SK-N-MC (cell line): ENCODE measurements at places on chromosomes 13 and 19.

DNA sequence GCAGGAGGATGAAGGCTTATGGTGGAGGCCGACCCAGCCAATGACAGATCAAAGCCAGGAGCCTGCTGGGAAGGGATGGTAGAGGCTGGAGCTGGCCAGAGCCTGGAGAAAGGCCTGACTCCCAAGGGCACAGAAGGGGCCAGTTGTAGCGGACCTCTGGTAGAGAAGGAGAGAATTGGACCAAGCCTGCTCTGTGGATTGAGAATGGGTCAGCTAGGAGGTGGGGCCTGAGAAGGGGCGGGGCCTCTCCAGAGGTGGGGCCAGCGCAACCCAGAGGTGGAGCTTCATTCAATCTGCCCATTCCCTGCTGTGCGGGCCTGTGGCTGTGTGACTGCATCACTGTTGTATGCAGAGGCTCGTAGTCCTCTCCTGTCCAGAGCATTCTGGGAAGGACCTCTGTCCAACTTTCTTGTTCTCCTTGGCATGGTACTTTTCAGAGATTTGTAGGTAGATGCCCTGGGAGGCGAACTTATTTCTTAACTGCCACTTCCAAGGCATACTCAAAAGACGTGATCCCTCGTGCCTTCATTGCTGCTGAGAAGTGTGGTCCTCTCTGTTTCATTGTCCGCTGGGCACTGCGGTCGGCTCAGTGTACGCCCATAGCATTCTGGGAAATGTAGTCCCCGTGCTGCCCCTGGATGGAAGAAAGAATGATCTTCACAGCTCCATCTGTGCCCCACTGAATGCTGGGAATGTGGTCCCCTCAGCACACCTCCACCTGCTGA is 6.7 kb downstream of the GRIN2D start:
- no peak for DNase-seq

GRCh38 chr13:78176880-78177279 is 258.2 kb upstream of the EDNRB start:
- no peak for DNase-seq

- DNase-seq = peak; percentile 2
Measured at GRCh38 chr13:65336916-65337315, 1893.2 kb downstream of the PCDH9 start.

DNA sequence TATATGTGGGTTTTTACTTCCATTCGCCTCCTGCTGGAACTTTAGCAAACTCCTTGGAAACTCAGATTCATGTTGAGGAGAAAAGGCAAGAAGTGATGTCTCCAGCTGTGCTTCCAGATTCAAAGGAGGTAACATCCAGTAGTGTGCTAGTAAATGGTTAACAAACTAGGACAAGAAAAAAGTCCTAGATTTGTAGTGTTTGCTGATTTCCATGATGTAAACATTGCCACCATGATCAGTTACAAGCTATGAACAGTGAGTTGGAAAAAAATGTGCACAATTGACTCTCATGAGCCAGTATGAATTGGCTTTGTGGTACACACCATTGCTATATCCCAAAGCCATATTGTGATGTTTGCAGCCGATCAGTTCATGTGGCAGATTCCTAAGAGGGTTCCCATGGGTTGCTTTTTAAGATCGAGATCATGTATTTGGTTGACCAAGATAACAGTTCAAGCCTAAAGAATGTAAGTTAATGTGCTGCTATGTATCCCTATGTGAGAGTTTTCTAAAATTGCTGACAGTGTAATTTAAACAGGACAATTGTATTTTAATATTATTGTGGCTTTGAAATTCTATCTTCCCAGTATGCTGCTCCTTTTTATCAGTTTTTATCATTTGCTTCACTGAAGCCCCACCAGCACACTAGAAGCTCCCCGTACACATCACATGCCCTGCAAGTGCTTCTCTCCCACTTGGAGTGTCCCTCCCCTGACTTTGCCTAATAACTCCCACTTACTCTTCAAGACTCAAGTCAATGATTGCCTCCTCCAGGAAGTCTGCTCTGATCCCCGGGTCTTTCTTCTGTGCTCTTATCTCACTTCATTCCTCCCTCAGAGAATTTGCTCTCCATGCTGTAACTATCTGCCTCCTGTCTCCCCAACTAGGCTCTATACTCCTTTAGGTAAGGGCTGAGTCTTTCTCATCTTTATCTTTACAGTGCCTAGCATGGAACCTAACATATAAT is 148.3 kb downstream of the RGCC start:
- no peak for DNase-seq

GRCh38 chr13:53800011-53800410 is 771.4 kb downstream of the OLFM4 start:
- DNase-seq = no peak

DNA sequence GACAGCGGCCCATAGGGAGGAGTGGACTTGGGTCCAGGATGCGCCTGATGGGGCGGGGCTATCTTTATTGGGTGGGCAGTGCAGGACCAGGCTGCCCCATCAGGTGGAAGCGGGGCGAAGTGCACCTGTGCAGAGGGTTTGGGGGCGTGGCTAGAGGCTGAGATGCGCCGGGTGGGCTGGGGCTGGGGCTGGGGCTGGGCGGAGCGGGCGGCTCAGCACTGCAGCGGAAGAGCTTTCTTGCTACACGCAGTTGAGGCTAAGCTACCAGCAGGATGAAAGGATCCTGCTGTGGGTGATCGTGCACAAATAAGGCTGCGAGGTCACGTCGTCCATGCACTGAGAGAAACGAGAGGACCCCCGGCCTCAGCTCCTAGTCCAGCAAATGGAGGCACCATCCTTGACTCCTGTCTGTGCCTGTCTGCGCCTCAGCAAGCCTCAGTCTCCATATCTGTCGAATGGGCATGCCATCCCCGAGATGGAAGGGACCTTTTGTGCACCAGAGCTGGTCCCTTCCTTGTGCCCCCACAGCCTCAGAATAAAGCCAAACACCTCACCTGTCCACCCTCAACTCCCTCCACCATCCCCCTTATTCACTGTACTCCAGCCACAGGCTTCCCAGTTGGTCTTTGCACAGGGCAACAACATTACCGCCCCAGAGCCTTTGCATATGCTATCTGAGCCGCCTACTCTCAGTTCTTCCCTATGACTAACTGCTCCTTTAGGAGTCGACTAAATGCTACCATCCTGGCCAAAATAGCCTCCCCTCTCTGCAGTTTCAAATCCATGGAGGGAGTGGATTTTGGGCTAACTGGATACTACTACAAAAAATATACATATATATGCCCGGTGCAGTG is 21.0 kb upstream of the HOMER3 start:
- no peak for DNase-seq

DNA sequence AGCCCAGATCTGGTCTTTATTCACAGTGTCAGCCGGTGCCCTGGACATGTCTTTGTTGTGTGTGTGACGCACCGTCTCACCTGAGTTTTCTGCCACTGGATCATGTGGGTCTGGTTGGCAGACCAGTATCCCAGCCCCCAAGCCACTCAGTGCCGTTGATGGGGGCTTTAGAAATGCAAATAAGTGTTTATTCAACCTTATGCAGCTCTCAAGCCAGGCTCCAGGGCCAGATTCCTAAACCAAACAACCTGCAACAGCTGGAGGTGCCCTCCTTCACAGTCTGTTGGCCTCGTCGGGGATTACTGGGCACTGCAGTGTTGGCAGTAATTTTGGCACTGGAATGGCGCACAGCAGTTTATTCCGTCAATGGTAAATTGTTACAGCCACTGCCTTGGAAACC is 21.6 kb downstream of the FAM124A start:
- DNase-seq = no peak

- no peak for DNase-seq
Measured at GRCh38 chr19:52600639-52601024, 30.5 kb downstream of the ZNF701 start.
